ENCODE measurements at places on chromosomes 2 and 18.

DNA sequence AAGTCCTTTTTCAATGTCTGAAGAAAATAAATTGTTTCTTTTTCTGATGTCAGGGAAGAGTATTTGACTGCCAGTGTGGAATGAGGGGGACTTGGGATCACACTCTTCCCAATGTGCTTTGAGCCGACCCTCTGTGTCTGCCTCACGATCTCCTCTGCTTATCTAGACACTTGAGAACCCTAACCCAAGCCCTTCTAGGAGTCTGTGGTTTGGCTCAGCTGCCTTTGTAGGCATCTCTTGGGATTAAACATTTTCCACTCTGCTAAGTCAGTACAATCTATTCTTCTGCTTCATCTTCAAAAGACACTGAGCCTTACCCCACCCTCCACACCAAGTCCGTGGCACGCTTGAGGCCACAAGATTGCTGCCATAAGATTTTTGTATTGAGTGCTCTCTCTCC, 19.4 kb downstream of the FAM110C start:
- no peak for DNase-seq

- DNase-seq, result no peak
Measured at GRCh38 chr18:33372442-33372841, 68.1 kb downstream of the CCDC178 start.

GRCh38 chr2:112153179-112153490, 14.9 kb downstream of the FBLN7 start:
- DNase-seq, result no peak

- DNase-seq, result no peak
Measured at GRCh38 chr2:233807215-233807865, 29.2 kb downstream of the MROH2A start.

DNA sequence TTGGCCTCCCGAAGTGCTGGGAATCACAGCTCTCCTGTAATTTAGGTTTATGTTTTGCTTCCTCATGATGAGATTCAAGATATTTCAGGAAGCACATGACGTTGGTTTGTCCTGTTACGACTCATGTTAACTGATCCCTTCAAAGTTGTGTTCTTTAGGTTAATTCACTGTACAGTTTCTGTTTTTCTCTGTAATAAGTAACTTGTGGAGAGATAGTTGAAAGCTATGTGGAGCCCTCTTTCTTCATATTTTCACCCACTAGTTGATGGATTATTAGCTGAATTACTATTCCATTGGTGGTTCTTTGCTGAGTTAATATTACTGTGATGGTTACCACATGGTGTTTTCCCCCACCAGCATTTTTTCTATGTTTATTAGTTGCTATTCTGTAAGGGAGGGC, 18.3 kb upstream of the CHCHD5 start:
- no peak for DNase-seq

DNA sequence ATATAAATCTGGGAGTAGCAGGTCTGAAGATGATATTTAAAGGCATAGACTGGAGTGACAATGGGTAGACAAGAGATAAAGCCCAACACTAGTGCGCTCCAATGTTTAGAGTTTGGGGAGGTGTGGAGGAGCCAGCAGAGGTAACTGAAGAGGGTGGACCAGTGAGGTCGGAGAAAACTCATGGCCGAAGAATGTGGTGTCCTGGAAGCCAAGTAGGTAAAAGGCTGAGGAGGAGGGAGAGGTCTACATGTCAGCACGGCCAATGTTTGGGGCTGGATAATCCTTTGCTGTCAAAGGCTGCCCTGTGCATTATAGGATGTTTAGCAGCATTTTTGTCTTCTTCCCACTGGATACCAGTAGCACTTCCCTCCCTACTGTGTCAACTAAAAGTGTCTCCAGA, 78.8 kb upstream of the KCNE4 start:
- DNase-seq, result no peak

DNA sequence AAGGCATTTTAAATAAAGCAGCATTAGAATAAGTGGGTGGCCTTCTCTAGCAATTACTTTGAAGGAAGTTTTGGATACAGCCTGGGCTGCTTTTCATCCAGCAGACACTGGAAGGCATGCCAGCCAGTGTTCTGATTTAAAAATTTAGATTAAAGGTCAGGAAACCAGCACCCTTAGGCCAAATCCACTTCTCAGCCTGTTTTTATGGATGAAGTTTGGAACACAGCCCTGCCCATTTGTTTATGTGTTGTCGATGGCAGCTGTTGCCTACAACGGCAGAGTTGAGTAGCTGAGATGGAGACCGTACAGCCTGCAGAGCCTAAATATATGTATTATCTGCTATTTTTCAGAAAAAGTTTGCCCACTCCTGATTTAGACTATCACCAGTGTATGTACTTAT, 313.6 kb upstream of the ACVR2A start:
- DNase-seq, result no peak
